Substantia nigra (tissue), 51 donors: ENCODE measurements at places on chromosomes 12 and 14.

DNA sequence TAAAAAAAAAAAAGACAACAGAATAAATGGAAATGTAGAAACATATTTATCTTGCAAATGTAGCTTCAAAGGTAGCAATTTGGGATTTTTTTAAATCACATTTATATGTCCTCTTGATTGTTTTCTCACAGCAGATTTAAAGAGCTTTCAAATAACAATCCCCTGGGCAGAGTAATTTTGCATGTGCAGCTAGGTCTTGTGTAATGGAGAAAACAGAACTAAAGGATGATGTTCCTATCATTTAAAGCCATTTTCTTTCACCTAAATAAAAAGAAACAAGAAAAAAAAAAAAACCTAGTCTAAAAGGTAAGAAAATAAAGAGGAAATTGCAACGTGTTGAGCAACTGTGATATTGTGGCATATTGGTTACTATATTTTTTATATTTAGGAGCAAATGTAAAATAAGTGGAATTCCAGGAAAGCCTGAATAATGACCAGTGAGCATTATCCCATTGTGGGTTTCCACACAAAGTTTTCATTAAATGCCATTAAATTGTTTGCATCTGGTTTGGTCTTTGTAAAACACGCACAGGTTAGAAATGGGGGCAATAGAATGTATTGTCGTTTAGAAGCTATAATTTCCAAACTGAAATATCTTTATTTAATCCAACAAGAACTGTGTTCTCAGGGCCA, 215.6 kb downstream of the SLC6A15 start:
- DNase-seq, result no peak

DNA sequence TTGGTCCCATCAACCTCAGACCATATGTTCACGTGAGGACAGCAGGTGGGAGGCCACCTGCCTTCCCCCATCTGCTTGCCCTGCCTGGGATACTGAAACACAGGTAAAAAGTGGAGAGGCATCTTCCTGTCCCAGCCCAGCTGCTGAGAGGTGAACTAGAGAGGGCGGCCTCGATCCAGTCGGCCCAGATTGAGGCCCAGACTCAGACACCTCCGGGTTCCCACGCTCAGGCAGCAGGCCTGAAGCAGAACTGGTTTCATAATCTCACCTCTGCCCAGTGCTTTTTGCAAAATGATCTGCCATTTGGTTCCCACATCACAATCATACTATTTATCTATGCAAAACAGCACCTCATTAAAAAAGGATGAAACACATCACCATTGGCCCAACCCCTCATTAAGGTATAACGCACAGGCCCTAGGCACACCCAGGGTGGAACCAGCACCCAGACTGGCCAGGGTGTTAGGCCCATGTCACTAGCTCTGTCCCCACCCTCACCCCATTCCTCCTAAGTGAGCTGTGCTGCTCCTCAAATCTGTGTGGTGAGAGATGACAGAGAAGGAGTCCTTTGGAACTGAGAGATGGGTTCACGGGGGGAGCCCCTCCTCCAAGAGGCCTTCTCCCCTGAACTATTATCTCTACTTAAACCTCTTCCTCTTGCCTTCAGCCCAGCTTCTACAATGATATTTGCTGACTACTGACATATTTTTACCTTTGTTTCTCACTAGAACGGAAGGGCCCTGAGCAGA, 81.1 kb downstream of the ZFP36L1 start:
- DNase-seq, result no peak

GRCh38 chr14:77303417-77304156, 17.1 kb downstream of the POMT2 start:
- no peak for DNase-seq

GRCh38 chr12:48972213-48972951, 847 bp upstream of the WNT10B start:
- DNase-seq, result no peak

DNA sequence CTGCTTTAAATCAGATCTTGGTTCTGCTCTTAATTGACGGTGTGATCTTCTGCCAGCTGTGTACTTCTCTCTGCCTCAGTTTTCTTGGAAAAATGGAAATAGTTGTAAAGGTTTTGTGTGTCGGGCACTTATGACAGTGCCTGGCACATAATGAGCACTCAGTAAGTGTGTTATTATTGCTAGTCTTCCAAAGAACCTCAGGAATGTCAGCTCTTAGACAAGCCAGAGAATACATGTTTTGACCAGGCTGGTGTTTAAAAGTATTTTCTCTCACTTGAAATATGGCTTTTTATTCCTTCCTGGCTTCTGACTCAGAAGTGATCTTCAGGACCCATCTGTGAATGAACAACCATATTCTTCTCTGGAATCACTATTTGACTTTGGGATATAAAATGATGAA, 304.1 kb downstream of the SNAPC1 start:
- DNase-seq, result no peak

DNA sequence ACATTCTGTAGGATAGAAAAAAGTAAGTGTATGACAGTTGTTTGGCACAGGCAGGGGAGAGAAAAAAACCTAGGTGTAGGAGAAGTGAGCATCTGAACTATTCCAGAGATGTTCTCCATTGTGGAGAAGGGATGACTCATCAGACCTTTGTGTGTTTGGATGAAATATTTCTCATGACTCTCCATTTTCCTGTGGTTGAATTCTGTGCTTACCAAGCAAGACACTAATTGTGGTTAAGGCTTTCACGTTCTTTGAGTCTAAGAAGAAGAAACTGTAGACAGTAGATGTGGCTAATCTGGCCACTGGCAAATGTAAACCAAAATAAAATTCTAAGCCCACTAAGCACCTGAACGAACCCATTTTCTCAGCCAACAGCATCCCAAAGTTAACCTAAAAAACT, 107.9 kb upstream of the GZMB start:
- DNase-seq, result no peak

DNA sequence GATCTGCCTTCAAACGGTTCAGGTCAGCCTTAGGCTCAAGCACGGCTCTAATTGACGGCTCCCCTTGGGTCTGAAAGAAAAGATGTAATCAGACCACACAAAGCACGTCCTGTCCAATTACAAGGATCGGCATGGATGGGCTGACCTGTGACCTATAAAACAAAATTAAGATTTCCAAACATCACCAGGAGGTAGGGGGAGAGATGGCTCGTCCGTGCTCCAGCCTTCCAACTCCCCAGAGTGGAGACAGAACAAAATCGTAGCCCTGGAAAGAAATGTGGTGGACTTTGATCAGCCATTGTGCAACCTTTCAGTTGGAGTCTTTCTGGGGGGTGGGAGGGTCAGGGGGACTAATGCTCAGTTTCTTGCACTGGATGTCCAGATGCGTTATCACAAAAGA, 226.6 kb upstream of the DIO3 start:
- no peak for DNase-seq

DNA sequence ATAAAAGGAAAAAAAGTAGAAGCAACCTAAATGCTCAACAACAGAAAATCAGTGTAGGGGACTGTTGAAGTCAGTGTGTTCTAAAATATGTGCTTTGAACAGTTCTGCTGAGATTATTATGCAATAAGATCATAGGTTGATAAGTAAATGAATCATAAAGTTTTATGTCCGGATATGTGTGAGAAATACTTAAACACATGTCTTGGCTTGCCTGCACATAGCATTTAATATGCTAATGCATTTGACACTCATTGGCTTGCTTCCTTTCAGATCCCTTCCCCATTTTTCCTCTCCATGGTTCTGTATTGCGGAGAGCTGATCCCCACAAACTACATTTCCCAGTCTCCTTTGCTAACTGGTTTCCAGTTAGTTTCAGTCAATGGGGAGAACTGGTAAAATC, 573.8 kb upstream of the TBX3 start:
- DNase-seq, result no peak

GRCh38 chr14:38257507-38257906, 1.6 kb upstream of the CLEC14A start:
- DNase-seq, result no peak

DNA sequence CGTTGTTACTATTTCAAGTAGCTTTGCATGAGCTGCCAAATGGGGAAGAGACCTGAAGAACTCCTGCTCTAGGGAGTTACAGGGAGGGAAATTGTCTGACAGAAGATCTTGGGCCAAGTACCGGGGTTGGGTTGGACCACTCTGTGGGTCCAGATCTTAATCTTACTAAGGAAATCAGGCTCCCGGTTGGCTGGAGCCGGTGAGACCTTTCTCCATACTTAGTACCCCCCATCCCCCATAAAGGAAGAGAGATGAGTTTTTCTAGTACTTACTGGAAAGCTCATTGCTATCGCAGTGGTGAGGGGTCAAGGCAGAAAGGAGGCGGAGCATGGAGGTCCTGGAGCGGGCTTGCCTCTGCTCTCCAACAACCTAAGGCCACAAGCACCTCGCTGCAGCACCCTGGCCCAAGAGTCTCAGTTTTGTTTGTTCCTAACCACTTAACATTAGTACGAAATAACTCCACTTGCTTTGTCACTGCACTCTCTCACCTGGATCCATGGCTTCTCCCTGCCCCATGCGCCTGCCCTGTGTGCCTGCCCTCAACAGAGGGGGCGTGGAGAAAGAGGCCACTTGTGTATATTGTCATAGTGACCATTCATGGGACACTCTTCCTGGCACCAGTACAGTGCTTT, 6.8 kb upstream of the UNC119B start:
- no peak for DNase-seq

- no peak for DNase-seq
Measured at GRCh38 chr12:123471374-123472068, 13.6 kb downstream of the SNRNP35 start.

DNA sequence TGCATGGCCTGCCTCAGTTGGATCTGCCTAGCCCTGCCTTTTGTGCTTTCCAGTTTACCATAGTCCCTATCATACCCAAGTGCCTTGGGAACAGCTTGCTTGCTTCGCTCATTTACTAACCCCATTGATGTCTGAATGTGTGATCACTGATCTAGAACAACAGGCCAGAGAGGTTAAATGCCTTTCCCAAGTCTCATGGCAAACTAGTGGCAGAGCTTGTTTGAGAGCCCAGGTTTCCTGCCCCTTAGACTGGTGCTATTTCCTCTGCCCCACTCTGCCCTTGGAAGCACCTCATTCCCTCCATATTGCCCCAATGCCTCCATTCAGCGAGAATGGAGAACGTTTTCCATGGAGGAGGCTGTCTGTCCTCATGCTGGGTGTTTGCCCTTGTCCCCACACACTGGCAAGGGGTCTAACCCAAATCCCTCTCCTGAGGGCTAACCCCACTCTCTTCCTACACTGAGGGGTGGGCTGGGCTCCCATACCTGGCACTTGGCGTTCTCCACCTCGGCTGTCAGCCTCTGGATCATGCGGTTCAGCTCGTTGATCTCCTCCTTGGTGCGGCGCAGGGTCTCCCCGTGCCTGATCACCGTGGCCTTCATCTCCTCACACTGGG, 19.8 kb downstream of the KRT7 start:
- DNase-seq, result no peak

GRCh38 chr14:64244279-64244678, 49.9 kb downstream of the ESR2 start:
- no peak for DNase-seq

- DNase-seq, result no peak
Measured at GRCh38 chr14:97359341-97359740, 562.2 kb downstream of the VRK1 start.

GRCh38 chr12:20383612-20384011, 15.3 kb downstream of the PDE3A start:
- no peak for DNase-seq

- DNase-seq, result no peak
Measured at GRCh38 chr14:34733245-34733644, 18.9 kb upstream of the CFL2 start.

- no peak for DNase-seq
Measured at GRCh38 chr14:93975791-93976476, 436 bp downstream of the ASB2 start.

DNA sequence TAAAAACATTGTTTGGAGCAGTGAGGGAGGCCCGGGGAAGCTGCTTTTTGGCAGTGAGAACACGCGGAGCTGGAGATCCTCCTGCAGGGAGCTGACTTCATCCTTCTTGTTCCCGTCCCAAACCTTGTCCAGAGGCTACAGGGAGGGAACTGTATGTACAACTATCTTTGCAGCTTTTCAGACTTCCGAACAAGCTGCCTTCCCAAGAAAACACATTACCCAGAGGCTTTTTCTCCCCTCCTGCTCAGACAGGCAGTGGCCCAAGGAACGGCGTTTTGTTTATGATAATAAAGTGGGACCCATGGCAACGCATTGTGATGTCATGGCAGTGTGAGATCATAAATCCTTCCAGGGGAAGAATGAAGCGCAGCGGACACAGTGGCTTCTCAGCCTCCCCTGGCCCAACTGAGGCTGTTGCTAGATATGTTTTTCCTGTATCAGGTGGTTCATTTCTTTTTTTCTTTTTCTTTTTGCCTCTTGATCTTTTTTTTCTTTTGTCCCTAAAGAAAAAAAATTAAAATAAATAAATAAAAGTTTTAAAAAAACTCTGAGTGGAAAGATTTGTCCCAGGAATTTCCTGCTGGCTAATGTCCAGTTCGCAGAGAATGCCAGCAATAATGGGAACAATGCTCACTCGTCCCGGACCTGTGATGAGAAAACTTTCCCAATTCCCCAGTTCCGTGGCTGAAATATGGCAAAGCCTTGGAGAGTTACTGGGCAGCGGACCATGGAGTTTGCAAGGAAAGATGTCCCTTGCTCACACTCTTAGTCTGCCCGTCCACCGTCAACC, 103.4 kb upstream of the MAP1LC3B2 start:
- no peak for DNase-seq

- DNase-seq, result no peak
Measured at GRCh38 chr12:131047789-131048610, 94.3 kb downstream of the ADGRD1 start.

DNA sequence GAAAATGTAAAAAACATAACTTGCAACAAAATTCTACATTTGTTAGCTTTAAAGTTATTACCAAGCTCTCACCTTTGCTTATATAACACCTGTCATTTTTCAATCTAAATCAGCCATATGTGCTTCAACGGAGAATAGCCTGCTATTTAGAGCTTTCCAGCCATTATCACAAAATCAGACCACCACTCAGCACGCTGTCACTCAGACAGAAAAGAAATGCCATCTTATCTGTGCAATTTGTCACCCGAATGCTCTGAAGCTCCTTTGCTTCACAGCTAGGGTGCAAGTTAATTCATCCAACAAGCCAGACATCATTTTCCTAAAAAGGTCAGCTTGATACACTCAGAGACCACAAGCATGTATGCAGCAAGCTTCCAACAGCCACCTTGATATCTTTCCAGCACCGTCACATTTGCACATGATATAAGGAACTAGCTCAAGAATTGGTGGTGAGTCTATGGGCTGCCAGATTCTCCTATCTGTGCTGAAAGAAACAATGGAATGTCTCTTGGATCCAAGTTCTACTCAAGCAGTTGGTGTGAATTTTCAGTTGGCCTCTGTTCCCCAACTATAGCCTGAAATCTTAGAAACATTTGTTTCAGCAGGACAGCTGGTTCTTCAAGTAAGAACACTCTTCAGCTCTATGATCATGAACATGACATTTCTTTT, 20.0 kb upstream of the IFNG-AS1 start:
- no peak for DNase-seq

DNA sequence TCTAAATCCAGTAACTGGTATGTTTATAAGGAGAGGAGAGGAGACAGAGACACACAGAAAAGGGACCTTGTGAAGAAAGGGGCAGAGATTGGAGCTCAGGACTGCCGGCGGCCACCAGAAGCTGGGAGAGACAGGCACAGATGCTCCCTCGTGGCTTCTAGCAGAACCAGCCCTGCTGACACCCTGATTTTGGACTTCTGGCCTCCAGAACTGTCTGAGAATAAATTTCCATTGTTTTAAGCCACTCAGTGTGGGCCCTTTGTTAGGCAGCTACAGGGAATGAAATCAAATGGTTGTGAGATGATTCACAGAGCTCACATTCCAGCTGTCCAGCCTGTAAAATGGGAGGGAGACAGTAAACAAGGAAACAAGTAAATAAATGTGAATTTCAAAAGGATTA, 47.6 kb downstream of the TMEM132C start:
- no peak for DNase-seq
